Left renal cortex interstitium (tissue), 4 donors: ENCODE measurements at places on chromosomes 7 and 10. TPM values are rescaled to one million over a fixed set of nuclear protein-coding genes. Genes with fewer than 3 reads are reported as not detected.

GRCh38 chr7:140584195-140584851 lies 56.3 kb downstream of the DENND2A start:
- DNase-seq: no peak

The TMEM184A gene
- polyA plus RNA-seq: 11.5 TPM

The OPN1SW gene
- polyA plus RNA-seq: 1.3 TPM

GRCh38 chr10:108791794-108792474 lies 1131.4 kb downstream of the XPNPEP1 start:
- no peak for DNase-seq

DNA sequence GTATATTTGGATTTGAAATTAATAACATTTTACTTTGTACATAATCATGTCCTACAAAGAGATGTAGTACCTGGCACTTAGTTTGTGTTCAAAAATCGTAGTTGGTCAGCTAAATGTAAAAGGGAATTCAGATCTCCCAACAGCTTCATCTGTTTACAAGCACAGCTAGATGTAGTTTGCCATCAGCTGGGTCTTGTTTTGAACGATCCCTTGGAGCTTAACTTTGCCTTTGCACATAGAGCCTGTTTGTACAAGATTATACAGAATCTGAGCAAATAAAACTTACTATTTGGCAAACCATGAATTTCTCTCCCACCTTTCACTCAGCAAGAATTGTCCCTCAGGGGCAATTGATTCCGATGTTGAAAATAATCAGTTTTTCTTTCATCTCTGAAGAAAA lies 36.1 kb upstream of the ADD3 start:
- no peak for DNase-seq

GRCh38 chr7:22356701-22357310 lies at the start of gene RAPGEF5:
Gene RAPGEF5, minus strand, starts transcription at chr7:22357154. Its CDS starts 94 bp downstream, at chr7:22357060.
- no peak for DNase-seq

GRCh38 chr10:72204724-72205123 lies 11.1 kb upstream of the ANAPC16 start:
- DNase-seq: no peak

- DNase-seq: no peak
Measured at GRCh38 chr10:106520698-106521097, 643.8 kb downstream of the SORCS1 start.

The CEP41 gene
- polyA plus RNA-seq: 29.4 TPM

DNA sequence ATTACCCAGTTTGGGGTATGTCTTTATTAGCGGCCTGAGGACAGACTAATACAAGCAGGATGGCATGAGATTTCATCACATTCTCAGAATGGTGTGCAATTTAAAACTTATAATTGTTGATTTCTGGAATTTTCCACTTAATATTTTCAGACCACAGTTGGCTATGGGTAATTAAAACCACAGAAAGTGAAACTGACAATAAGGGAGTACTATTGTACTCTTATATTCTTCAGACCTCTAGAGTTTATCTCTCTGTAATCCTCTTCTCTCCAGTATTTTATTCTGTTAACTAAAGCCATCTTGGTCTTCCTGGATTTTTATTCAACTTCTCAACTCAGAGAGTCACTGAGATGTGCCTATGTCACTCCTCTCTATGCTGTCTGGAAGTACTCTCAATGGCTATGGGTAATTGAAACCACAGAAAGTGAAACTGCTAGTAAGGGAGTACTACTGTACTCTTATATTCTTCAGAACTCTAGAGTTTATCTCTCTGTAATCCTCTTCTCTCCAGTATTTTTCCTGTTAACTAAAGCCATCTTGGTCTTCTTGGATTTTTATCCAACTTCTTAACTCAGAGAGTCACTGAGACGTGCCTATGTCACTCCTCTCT lies 118.3 kb downstream of the PPP1R17 start:
- DNase-seq: no peak

DNA sequence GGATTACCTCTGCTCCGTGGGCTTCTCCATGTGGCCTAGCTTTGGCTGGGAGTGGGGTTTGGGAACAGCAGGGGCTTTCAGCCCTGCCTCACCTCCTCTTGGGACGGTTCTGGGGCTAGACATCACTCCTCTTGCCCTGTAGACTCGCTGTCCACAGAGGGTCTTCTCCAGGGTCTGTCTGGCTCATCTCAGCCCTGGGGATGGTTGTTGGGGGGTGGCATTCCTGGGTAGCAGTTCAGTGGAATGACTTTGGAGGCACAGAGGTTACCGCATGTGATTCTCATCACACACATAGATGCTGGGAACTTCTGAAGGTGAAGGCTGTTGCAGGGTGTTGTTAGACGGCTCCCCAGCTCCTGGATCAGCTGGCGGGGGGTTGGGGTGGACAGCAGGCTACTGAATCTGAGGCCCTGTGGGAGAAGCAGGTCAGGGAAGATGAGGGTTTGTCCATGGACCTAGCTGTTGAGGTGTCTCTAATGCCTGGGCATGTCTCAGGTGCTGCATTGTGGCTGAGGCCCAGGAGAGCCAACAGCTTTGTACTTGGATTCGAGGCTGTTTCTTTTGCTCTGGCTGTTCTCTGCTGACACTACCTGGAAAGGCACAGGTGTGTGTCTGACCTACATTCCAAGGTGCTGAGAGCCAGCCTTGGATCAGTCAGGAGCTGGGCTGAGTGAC lies 23.8 kb downstream of the RAMP3 start:
- no peak for DNase-seq

DNA sequence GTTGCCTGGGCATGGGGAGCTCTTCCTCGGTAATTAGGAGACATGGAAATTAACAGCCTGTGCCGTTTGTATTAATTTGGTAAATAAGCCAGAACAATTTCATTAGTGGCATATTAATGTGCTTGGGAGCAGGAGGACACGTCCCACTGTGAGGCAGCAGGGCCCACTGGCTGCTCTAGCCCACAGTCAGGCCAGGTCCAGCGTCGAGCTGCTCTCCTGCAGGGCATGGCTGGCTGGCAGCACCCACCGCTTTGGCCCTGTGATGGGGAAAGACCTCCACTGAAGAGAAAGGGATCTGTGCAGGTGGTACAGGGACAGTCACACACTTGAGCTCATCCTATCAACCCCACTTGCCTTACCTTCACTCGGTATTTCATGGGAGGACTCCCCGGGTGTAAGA lies 37.5 kb upstream of the LRRC4 start:
- no peak for DNase-seq

DNA sequence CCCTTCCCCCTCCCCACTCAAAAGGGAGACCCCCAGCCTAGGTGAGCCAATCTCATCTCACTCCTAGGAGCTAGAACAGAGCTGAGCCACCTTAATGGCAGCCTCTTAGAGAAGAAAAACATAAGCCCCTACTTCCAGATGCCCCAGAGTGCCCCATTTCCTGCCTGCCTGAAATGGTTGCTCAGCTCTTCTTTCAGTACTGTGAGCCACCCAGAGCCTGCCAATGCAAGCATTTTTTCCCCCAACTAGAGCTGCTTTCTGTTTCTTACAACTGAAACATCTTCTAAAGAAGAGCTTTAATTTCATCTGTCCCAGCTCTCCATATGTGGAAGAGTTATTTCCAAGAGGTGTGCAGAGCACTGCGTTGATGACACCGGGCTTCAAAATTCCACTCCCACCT lies 136.7 kb downstream of the PLPP4 start:
- no peak for DNase-seq

The CRHR2 gene
- polyA plus RNA-seq: 0.32 TPM

The TLX1 gene
- not detected for polyA plus RNA-seq
